ENCODE measurements at places on chromosomes 4 and X.
A peak's percentile ranks its signal among the peaks of the same experiment; 100 is the strongest.

DNA sequence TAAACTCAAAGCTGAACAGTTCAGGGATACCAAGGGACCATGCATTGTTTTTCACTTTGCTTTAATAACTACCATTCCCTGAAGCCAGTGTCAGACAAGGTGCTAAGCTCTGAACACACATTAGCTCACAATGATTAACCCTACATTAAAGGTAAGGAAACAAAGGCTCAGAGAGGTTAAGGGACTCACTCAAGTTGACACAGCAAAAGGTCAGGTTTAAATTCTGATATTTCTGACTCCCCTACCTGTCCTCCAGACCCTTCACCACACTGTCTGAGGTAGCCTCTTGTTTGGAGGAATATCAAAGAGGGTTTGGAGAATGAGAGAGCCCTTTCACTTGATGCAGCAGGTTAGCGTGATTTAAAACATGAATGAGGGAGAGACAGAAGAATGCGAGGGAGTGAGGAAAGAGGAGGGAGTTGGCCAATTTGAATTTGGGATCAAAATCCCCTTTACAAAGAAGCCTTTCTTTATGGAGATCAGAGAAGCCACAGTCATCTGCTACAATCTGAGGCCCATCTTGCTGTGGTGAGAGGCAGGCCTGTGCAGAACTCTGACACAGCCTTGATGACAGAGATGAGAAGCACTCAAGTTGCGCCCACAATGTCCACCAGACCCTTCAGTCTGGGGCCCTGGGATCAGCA lies 103.5 kb downstream of the FHDC1 start:
- no peak for DNase-seq

- DNase-seq = peak; percentile 84
Observed at GRCh38 chr4:185589067-185589836, 53.9 kb upstream of the PDLIM3 start.

DNA sequence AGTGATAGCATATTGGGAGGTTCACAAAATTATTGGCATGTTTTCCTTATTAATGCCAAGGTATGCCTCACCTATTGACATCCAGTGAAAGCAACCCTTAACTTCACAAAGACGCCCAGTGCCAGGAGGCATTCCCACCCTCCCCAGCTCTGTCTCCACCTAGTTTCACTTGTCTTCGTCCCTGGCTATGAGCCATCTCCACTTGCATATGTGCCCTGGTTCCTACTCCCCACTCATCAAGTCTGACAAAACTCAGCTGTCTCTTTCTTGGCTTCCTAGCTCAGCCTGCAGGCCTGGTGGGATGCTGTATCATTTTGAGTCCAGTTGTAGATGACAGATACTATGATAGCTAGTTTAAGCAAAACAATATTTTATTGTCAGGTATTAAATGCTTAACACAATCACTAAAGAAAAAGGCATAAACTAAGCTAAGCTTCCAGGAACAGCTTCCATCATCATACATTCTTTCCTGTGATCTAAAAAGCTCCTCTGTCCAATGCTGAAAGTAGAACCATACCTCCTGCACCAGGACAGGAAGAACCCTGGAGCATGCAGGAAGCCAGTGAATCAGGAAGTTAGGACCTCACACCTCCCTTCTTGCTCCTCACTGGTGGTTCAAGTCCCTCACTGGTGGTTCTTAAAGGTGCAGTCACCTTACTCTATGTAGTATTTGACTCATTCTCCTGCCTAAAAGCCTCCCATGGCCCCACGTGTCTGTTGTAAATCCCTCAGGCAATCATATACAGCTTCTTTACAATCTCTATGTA lies 410.3 kb upstream of the RASGEF1B start:
- no peak for DNase-seq

GRCh38 chrX:71171110-71171801 lies 26.6 kb downstream of the NLGN3 start:
- DNase-seq = no peak

GRCh38 chr4:182318256-182318655 lies 75.1 kb downstream of the TENM3 start:
- DNase-seq = no peak

DNA sequence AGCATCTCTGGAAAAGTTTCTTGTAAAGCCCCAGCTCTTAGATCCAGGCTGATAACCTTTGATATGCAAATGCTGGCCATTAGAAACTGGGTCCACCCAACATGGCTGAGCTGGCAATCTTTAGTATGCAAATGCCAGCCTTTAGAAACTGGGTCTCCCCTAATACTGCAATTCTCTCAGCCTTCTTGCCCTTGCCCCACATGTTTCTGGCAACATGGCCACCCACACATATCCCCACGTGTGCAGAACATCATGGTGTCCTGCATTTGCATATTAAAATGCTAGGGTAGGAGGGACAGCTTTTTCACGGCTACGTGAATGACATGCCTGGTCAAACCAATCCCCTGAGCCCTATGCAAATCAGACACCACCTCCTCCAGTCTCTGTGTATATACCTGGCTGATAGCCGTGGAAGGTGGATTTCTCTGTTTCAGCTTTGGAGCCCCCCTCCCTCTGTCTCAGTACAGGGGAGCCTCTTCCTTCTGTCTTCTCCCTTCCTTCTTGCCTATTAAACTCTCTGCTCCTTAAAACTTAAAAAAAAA lies 344.0 kb upstream of the NWD2 start:
- no peak for DNase-seq

DNA sequence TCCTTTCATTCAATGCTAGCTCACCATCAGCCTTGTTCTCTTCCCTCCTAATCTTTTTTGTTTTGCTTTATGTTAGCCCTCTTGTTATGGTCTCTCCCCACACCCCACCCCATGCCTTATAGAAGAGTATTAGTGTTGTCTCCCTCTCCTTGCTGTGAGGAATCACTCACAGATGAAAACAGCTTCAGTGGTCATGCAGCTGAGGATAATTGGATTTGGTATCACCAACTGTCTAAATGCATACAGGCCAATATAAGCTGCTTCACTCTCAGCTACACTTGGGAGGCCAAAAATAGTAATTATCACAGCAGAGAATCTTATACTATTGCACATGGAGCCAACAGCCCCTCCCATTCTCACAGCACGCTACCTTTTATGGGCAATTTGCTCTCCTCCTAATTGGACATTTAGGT lies 494.6 kb upstream of the FAM241A start:
- DNase-seq = no peak

GRCh38 chr4:2937146-2937857 lies 25.9 kb downstream of the NOP14 start:
- no peak for DNase-seq

DNA sequence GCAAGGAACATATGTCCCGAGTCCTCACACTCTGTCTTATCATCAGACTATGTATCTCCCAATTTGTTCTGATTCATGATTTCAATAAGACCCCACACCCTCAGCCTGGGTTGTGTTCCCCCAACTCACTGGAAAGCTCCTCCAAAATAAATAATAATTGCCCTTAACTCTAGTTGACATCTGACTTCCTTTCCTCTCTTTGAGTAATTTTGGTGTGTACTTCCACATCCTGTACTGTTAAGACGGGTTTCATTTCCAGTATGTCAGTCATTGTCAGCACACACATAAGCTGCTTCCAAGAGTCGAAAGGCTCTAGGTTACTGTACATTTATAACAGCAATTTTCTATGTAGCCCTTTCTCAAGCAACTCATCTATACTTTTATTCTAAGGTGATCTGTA lies 52.2 kb upstream of the C1QTNF7 start:
- no peak for DNase-seq

All from skeletal muscle cell (primary cell).